ENCODE measurements at places on chromosomes 5 and 9. TPM values are rescaled to one million over a fixed set of nuclear protein-coding genes. Genes with fewer than 3 reads are reported as not detected.

Gene LMAN2
- 194 TPM for total RNA-seq

Gene LRRC8A
- 79.5 TPM for total RNA-seq

Gene PTCH1
- total RNA-seq: 2.8 TPM

Gene BTNL9
- total RNA-seq: 1.2 TPM

Gene UAP1L1
- 16.6 TPM for total RNA-seq

Gene SHC3
- 0.34 TPM for total RNA-seq

Gene SHOC1
- not detected for total RNA-seq

Gene OSTF1
- 16.8 TPM for total RNA-seq

Gene SLC36A3
- not detected for total RNA-seq

Gene DND1
- total RNA-seq: 0.88 TPM

Gene PLPPR1
- total RNA-seq: not detected

Gene SPATA31A3
- not detected for total RNA-seq

Gene CFAP90
- 0.30 TPM for total RNA-seq

Gene OLFML2A
- total RNA-seq: 28.2 TPM

Gene TAF11L8
- not detected for total RNA-seq

Gene ADAMTS16
- 1.4 TPM for total RNA-seq

Gene FRRS1L
- 0.13 TPM for total RNA-seq

Gene AK8
- total RNA-seq: 1.1 TPM

Gene PCDH12
- not detected for total RNA-seq

Gene FOXD4L6
- total RNA-seq: not detected

Gene PCDHGA10
- not detected for total RNA-seq

Gene PCDHB8
- 0.19 TPM for total RNA-seq

Gene NAIP
- 0.39 TPM for total RNA-seq

Gene MAP1B
- total RNA-seq: 42.4 TPM

Gene IDNK
- total RNA-seq: 5.7 TPM

Gene LIX1
- not detected for total RNA-seq

Gene ZBTB34
- total RNA-seq: 3.5 TPM

Gene MYMK
- total RNA-seq: not detected

Gene SV2C
- total RNA-seq: not detected

Gene PCDHGB3
- total RNA-seq: 0.18 TPM

Gene MARVELD2
- 2.4 TPM for total RNA-seq

Gene GABRA1
- total RNA-seq: not detected

Gene SPRY4
- total RNA-seq: 8.4 TPM

Gene PTGES
- 175 TPM for total RNA-seq

Measured in A549 treated with Mapracorat at 1 μM for 4 hours (cell line).